ENCODE measurements at places on chromosomes 7 and 10.

GRCh38 chr7:139403601-139404000, 43.9 kb downstream of the LUC7L2 start:
- no peak for DNase-seq

DNA sequence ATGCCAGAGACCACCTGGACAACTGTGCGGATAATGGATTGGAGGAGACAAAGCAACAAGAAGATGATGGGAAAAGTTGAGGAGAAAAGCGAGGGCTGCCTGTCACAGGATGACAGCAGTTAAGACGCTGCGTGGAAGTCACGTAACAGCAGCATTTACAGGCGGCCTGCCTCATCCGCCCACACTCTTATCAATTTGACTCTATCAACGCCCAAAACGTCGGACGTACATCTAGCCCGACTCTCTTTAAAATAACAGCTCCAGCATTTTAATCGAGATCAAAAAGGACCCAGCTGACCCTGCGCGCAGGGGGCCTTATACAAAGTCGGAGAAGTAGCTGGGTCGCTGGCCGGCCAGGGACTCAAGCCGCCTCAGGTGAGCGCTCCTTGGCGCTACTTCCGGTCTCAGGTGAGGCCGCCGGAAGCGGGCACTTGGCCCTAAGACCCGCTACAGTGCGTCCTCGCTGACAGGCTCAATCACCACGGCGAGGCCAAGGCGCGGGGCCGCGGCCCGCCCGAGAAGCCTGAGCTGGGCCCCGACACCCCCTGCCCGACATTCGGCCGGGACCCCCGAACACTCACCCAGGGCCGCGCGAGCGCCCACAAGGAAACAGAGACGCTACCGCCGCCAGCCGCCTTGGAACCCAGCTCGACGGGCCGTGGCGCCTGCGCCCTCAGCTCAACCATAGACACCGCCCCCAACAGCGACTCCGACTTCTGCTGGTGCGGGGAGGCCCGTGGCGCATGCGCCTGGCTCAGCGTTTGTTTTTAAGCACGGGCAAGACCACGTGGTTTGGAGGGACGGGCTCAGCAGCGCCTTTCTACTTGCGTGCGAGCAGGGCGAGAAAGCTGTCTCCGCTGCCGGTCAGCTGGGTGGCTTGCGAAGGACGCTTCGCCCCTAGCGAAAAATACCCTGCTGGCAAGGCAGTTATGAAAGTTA, at the start of gene ERCC6:
Gene ERCC6, minus strand, starts transcription at position 741 of the 939 bp plus-strand sequence.
- peak; percentile 82 for DNase-seq

DNA sequence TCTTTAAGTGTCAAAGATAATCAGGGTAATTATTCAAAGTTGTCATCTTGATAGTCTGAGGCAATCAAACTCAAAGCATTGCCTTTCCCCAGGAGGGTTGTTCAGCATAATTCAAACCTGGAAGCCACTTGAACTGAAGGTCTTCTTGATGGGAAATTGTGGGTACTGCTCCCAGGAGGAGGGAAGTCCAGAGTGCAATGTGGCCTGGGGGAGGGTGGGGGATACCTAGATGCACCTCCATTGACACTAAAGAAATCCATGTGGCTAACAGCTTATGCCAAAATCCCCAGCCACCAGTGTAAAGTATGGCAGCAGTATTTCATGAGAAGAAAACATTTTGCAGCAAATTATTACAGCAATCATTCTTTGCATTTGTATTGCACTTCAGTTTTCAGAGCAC, 114.9 kb downstream of the STRA8 start:
- no peak for DNase-seq

DNA sequence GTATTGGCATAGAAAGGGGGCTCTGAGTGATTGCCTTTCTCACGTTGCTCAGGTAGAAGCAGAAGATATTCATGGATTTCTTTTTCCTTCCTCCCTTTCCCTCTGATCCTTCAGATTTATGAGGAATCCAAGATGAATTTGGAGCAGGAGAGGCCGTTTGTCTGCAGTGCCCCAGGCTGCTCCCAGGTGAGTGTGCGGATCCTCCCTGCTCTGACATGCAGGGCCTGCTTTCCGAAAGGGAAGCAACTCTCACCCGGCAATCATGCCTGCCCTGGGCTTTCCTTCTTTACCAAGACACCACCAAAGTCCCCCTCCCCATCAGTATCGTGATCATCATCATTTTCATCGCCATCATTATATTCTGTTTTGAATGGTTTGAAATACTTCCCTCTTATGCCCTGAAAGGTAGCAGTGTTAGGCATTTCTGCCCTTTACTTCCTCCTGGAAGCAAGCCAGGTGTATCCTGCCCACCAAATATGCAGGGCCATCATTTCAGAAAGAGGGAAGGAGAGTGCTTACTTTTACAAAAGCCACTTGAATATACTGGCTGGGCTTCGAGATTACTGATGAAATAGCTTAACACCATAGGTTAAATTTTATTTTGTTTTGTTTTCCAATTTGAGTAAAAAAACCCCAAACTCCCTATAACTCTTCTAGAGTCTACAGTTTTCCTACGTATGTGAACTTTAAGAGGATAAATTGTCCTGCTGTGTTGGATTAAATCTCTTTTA, 75.9 kb downstream of the CREB5 start:
- DNase-seq, result no peak

GRCh38 chr7:97025983-97026714, 1.5 kb upstream of the DLX5 start:
- no peak for DNase-seq

DNA sequence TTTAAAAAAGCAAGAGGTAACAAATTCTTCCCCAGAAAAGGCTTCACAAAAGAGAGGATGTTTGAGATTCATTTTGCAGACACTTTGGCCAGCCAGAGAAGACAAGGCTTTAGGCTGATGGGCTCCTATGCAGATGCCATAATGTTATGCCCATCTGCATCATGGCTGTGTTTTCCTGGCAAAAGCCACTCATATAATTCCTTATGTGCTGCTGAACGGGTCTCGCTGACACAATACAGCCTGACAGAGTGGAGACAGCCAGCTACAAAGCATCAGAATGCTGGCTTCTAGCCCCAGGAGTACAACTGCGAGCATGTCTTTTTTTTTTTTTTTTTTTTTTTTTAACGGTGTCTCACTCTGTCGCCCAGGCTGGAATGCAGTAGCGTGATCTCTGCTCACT, 1157.4 kb upstream of the AUTS2 start:
- no peak for DNase-seq

DNA sequence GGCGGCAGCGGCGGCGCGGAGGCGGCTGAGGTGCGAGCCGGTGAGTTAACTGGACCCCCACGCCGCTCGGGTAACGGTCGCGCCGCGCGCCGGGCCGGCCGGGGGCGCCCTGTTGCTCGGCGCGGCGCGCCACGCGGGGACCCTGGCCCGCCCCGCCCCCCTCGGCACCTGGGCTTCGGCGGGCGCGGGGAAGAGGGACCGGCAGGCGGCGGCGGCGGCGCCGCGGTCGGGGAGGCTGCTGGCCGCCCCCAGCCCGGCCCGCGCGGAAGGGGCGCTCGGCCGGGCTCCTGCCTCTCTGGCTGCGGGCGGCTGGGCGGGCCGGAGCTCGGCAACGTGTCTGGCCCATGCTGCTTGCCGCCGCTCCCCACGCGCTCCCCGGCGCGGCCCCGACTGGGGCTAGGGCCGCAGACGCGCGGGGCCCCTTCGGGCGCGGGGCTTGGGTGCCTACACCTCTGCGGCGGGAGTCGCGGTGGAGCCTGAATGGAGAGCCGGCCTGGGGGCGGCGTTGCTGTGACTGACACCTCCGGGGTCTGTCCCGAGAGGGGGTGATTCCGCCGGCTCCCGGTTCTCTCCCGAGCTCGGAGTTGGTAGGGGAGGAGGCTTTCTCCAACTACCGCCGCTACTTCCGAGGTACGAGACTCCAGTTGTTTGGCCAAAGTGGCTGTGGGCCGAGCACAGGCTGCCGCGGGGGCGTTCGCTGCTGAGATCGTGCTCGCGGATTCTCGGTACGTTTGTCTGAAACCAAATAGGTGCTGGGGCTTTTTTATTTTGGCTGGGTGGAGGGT, 494 bp downstream of the PALS2 start:
- no peak for DNase-seq

DNA sequence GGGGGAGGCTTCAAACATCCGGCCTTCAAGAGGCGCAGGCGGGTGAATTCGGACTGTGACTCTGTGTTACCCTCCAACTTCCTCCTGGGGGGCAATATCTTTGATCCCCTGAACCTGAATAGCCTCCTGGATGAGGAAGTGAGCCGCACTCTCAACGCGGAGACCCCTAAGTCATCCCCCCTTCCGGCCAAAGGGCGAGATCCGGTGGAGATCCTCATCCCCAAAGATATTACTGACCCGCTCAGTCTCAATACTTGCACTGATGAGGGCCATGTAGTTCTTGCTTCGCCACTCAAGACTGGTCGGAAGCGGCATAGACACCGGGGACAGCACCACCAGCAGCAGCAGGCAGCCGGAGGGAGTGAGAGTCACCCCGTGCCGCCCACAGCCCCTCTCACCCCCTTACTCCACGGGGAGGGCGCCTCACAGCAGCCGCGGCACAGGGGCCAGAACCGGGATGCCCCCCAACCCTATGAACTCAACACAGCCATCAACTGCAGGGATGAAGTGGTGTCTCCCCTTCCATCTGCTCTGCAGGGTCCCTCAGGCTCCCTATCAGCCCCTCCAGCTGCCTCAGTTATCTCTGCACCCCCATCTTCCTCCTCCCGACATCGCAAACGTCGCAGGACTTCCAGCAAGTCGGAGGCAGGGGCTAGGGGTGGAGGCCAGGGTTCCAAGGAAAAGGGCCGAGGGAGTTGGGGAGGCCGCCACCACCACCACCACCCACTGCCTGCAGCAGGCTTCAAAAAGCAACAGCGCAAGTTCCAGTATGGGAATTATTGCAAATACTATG, 1.1 kb downstream of the MEPCE start:
- DNase-seq, result no peak

Measured in GM04503 (cell line).